Activated CD8-positive, alpha-beta memory T cell treated with anti-CD3 and anti-CD28 coated beads, Interleukin-2, amount 50 U/mL, for 4 hours (primary cell): ENCODE measurements at places on chromosomes 5 and 9.

DNA sequence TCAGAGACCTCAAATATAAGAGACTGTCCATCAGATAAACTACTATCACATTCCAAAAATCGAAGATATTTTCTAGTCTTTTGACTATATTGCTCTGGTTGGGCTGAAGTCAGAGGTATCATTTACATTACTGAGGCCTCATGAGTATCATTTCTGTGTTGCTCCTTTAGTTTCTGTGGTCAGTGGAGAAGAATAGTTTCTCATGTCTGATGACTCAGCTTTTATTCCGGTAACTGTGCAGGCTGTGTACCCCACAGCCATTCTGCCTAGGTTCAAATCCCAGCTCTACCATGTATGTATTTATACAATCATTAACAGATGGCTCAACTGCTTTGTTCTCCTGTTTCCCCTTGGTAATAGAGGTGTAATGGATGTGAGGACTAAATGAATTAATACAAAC lies 179.3 kb downstream of the ALDH1A1 start:
- DNase-seq: no peak

DNA sequence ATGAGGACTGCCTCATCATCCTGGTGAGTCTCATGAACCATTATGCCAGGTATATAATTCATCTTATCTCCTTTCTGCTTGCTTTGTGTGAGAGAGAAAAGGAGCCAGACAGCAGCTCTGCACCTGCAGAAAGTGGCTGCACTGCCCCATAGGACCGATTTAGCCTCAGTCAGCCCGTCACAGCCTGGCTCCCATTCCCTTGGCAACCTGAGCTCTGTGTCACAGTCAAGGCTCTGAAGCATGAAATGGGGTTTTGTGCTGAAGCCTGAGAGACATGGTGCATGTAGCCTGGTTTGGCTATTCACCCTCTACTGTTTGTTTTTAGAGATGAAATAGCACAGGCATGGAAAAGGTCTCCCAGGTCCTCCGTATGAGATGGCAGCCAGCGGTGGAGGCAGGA lies 198.3 kb downstream of the KCTD16 start:
- no peak for DNase-seq

DNA sequence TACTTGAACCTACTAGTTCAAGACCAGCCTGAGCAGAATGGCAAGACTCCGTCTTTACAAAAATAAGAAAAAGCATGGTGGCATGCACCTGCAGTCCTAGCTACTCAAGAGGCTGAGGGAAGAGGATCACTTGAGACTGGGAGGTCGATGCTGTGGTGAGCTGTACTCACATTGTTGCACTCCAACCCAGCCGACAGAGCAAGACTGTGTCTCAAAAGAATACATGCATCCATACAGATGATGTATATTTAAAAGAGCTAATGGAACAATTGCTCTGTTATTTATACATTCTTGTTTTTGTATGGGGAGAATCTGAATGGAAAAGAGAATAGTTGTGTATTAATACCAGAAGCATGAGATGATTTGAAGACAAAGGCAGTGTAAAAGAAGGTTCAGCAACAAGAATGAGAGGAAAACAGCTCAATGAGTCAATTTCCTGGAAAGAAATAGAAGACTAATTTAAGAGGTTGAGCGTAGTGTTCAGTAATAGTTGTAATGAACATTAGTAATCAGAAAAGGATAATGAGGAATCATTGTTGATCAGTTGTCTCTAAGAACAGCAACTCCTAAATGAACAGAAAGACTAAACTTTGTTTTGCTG lies 1.9 kb upstream of the LRRC70 start:
- DNase-seq: no peak

GRCh38 chr9:135908093-135908753 lies 877 bp upstream of the CAMSAP1 start:
- DNase-seq: no peak

DNA sequence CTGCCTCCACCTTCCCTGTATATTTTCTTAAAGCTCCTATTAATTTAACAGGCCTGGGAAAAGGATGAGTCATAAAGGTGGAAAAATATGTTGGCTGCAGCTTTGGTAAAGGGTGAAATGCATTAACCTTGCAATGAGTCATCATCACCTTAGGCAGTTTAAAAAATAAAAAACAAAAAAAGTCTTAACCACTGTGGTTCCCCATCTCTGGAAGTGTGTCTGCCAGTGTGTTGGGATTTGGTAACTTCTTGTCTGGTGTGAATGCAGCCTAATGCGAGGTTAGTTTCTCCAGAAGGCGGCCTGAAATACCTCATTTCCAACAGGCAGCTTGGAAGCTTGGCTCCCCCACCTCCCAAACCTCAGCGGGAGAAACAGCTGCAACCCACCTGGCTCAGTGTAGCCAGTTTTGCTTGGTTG lies 265.3 kb upstream of the GAS1 start:
- no peak for DNase-seq

GRCh38 chr5:136129445-136129844 lies 3.2 kb upstream of the SMAD5 start:
- DNase-seq: no peak

- DNase-seq: no peak
These were observed 229.9 kb downstream of the SGCD start for GRCh38 chr5:156556666-156557406.
